ENCODE measurements at places on chromosomes 6 and 20.

DNA sequence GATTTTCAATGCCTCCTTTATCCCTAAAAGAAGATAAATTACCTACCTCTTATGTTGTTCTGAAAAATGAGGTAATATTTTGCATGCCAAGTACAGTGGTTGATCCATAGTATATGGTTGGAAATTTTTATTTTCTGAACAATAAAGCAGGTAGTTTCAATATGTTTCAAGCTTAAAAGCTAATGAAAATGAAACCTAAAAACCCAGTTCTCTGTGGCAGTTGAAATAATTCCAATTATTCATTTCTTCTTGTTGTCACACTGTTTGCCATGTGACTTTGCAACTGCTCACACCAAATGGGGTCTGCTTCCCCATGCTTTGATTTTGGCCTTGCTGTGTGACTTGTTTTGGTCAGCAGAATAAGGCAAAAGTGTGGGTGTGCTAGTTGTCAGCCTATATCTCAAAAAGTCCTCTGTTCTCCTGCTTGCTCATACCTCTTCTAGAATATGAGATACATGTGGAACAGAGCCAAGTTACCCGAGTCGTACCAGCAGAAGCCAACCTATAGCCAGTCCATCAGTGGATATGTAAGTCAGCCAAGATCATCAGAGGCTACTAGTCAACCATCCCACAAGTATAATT is 197.2 kb upstream of the THEMIS start:
- no peak overlapping the region for H3K27ac ChIP-seq
- no peak for DNase-seq
- H3K36me3 ChIP-seq: no peaks in the 10 kb centered on the region

- H3K4me3 ChIP-seq: no peak overlapping the region
- no peaks in the 10 kb centered on the region for H3K36me3 ChIP-seq
- no peak for DNase-seq
- H3K4me1 ChIP-seq: no peaks in the 10 kb centered on the region
Measured at GRCh38 chr6:42400061-42400760, 51.5 kb downstream of the TRERF1 start.

DNA sequence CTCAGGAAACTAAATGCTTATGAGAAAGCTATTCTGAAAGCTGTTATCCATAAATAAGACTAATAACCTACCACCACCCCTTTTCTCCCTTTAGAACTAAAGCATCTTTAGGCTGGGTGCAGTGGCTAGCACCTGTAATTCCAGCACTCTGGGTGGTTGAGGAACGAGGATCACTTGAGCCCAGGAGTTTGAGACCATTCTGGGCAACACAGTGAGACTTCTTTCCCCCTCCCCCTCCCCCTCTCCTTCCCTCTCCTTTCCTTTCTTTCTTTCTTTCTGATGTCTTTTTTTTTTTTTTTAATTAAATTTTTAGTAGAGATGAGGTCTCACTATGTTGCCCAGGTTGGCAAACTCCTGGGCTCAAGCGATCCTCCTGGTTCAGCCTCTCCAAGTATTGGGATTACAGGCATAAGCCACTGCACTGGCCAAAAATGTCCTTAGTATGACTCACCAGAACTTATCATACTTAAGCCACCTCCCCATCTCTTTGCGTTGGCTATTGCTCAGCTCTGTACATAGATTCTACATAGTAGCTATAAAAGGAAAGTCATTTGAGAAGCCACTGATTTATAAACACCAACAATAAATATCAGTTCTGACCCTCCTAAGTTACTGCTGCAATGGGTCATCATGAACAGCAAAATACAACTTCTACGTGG is 54.8 kb upstream of the SPDEF start:
- H3K4me3 ChIP-seq: no peak overlapping the region
- no peak for DNase-seq
- no peaks in the 10 kb centered on the region for H3K4me1 ChIP-seq

- H3K27me3 ChIP-seq: no peaks in the 10 kb centered on the region
- no peaks in the 10 kb centered on the region for H3K36me3 ChIP-seq
- no peak overlapping the region for H3K4me3 ChIP-seq
Measured at GRCh38 chr6:15569035-15569995, 93.5 kb downstream of the DTNBP1 start.

DNA sequence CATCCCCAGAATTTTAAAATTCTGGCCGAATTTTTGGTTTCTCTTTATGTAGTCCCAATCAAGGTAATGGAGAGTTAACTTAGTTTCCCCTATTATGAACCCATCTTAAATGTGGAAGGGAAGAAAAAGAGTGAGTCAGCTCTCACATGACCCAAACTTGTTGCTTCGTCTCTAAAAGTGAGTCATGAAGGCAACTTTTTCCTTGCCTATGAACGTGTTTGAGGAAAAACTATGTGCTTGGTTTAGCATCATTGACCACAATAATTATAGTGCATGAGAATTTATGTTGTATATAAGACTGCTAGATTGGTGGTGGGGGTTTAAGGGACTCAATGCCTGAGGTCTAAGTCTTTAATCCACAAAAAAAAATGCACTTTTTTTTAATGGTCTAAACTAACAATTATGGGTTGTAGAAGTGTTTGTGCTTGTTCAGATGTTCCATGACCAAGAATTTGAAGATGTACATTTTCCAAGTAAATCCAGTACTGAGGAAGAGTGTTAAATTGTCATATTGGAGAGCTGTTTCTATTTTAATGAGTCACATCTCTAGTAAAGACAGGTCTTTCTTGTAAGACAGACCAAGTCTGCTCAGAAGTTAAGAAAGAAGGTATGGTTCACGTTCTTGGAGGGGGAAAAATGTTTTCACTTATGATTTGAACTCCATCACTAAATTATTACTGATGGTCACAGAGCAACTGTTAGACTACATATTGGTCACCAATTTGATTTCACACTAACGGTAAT is 409.9 kb upstream of the MARCKS start:
- H3K27ac ChIP-seq: no peak overlapping the region
- H3K27me3 ChIP-seq: no peaks in the 10 kb centered on the region
- H3K36me3 ChIP-seq: no peaks in the 10 kb centered on the region
- H3K4me1 ChIP-seq: no peaks in the 10 kb centered on the region

GRCh38 chr20:8234580-8234979 is 102.5 kb downstream of the PLCB1 start:
- no peaks in the 10 kb centered on the region for H3K27me3 ChIP-seq
- H3K36me3 ChIP-seq: no peaks in the 10 kb centered on the region
- no peak for DNase-seq
- H3K4me1 ChIP-seq: no peaks in the 10 kb centered on the region
- no peak overlapping the region for H3K27ac ChIP-seq
- no peak overlapping the region for H3K4me3 ChIP-seq

DNA sequence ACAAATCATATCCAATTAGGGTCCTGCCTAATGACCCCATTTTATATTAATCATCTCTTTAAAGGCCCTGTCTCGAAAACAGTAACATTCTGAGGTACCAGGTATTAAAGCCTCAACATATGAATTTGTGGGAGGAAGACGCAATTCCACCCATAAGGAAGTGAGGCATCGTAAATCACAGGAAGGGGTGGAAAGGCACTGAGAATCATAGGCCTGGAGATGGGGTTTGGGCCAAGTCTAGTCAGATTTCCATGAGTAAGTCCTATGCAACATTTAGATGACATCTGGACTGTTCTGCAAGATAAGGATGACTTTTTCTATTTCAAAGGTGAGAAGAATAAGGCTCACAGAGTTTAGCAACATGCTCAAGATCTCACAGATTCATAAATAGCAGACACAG is 534.0 kb downstream of the KHDRBS2 start:
- H3K36me3 ChIP-seq: no peaks in the 10 kb centered on the region
- no peaks in the 10 kb centered on the region for H3K4me1 ChIP-seq
- no peak for DNase-seq
- H3K27ac ChIP-seq: no peak overlapping the region

- no peaks in the 10 kb centered on the region for H3K27me3 ChIP-seq
- no peak for DNase-seq
- H3K4me1 ChIP-seq: no peaks in the 10 kb centered on the region
- no peaks in the 10 kb centered on the region for H3K36me3 ChIP-seq
Measured at GRCh38 chr6:3419624-3420272, 37.1 kb downstream of the SLC22A23 start.

DNA sequence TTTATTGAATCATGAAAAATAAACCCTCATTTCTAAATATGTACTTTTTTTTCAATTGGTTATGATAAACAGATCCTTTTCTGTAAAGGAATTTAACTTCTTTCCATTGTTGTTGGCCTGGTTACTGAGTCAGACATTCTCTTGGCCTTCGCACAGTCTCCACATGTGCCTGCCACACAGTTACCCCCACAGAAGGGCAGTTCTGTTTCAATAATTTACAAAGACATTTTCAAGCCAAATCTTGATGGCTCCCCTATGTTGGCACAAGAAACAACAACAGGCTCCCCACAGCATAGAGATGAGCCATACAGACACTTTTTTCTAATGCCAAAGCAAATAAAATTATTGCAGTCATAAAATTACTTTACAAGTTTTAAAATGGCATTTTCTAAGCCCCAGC is 55.6 kb upstream of the BEND6 start:
- H3K27me3 ChIP-seq: no peaks in the 10 kb centered on the region
- H3K27ac ChIP-seq: no peak overlapping the region
- no peaks in the 10 kb centered on the region for H3K4me1 ChIP-seq
- DNase-seq: no peak
- H3K4me3 ChIP-seq: no peak overlapping the region

GRCh38 chr20:16083639-16084280 is 489.5 kb downstream of the KIF16B start:
- no peaks in the 10 kb centered on the region for H3K36me3 ChIP-seq
- DNase-seq: no peak
- no peak overlapping the region for H3K27ac ChIP-seq
- no peak overlapping the region for H3K4me3 ChIP-seq

GRCh38 chr20:22836211-22836610 is 198.9 kb upstream of the SSTR4 start:
- no peaks in the 10 kb centered on the region for H3K4me1 ChIP-seq
- H3K27ac ChIP-seq: no peak overlapping the region
- H3K36me3 ChIP-seq: no peaks in the 10 kb centered on the region
- DNase-seq: no peak
- no peaks in the 10 kb centered on the region for H3K27me3 ChIP-seq

- no peaks in the 10 kb centered on the region for H3K4me1 ChIP-seq
- H3K27me3 ChIP-seq: no peaks in the 10 kb centered on the region
- H3K4me3 ChIP-seq: no peak overlapping the region
- no peak overlapping the region for H3K27ac ChIP-seq
- H3K36me3 ChIP-seq: no peaks in the 10 kb centered on the region
Measured at GRCh38 chr6:79280756-79281155, 46.3 kb upstream of the HMGN3 start.

All from breast epithelium (tissue), 4 donors.